MCF 10A (cell line): ENCODE measurements at places on chromosomes 7 and 10. TPM values are rescaled to one million over a fixed set of nuclear protein-coding genes. Genes with fewer than 3 reads are reported as not detected.

Gene PNLIPRP3
- total RNA-seq: 7.6 and 9.5 TPM in 2 replicates

Gene CTAGE8
- total RNA-seq: 0.96 and 2.6 TPM in 2 replicates

Gene H2BK1
- total RNA-seq: not detected in 2 replicates

Gene EPO
- total RNA-seq: not detected in 2 replicates

Gene PDZD7
- total RNA-seq: 0.27 and 0.58 TPM in 2 replicates

Gene CALML3
- total RNA-seq: 0.25 and 0.75 TPM in 2 replicates

Gene MYH16
- 0.33 TPM in 1 of 2 replicates, not detected in the other for total RNA-seq

Gene ARMH3
- total RNA-seq: 17.6 and 18.9 TPM in 2 replicates

Gene SLC26A3
- total RNA-seq: not detected in 2 replicates

Gene INSYN2A
- total RNA-seq: 0.07 TPM in 1 of 2 replicates, not detected in the other
